Ureter (tissue), 1 donor: ENCODE measurements at places on chromosomes 7 and 10. TPM values are rescaled to one million over a fixed set of nuclear protein-coding genes. Genes with fewer than 3 reads are reported as not detected.

Gene EMX2
- total RNA-seq = 46.1 TPM

- no peak for DNase-seq
Measured at GRCh38 chr10:106741006-106741530, 423.4 kb downstream of the SORCS1 start.

DNA sequence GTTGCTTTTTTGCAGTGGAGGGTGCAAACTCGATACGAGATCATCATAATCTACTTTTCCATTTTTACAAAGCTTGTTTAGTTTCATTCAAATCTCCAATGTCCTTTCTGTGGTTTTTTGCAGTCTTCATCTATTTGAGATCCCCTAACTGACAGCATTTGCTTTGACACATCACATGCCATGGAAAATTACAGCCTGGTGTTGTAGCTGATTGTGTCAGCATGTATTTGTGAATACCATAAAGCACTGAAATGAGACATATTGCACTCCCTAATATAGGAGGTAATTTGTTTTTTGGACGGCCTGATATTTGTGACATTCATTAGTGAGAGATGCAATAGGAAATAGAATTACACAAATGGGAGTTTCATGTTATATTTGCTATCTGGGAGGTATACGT is 620.8 kb downstream of the KCNMA1 start:
- DNase-seq = no peak

Gene CPXM2
- 23.6 TPM for total RNA-seq

Gene MYH16
- total RNA-seq = not detected

Gene ENTPD1
- 74.1 TPM for total RNA-seq

Gene FAM20C
- 33.8 TPM for total RNA-seq

DNA sequence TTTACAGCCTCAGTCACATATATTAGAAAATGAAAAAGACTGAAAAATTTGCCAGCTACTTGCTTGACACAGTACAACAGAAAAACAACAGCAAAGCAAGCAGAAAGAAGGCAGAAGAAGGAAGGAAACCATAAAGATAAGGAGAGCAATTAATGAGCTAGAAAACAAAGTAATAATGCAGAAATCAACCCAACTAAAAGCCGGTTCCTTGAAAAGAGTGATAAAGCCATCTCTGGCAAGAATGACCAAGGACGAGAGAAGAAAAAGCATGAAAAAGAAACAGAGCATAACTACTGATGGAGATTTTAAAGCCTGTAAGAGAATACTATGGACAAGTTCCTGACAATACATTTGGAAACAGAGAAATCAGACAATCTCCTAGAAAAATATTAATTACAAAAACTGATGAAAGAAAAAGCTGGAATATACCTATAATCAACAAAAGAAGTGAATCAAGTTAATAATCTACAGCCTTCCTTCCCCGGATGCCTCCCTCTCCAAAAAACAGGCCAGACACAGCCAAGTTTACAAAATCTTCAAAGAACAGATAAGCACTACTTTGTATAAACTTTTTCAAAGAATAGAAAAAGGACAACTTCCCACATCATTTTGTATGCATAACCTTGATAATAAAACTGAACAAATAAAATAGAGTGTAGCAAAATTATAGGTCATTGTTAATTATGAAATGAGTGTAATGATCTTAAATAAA is 204.0 kb downstream of the BAMBI start:
- no peak for DNase-seq

- DNase-seq = no peak
Measured at GRCh38 chr7:105673367-105674084, 92.2 kb upstream of the EFCAB10 start.

GRCh38 chr10:128476368-128476725 is 350.1 kb upstream of the MKI67 start:
- no peak for DNase-seq

- DNase-seq = no peak
Measured at GRCh38 chr10:12381536-12382156, 32.3 kb downstream of the CAMK1D start.

DNA sequence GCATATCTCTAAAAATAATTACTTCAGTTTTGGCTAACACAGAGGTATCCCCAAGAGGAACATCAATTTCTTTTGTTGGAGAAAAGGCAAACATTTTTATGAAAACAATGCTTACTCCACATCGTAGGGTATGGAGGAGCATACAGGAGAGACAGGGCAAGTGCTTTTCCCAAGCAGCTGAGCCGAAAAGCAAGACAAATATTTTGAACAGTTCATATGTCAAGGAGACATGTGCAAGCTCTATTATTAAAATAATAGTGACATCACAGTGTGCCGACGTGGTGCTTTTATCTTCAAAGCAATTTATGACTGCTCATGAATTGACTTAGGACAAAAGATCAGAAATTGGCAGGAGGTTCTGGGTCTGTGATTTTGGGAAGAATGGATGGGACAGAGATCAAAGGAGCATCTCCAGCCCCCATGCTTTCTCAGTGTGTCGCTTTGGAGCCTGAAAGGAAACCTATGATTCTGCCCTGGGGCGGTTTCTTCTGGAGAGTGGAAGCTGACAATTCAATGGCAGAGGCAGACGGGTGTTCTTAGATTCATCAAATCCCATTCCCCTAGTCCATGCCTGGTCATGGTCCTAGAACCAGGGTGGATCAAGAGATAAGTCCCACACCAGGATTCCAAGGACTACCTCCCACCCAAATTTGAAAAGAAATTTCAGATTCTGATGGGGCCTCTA is 97.1 kb downstream of the JCAD start:
- no peak for DNase-seq

GRCh38 chr10:114042895-114043531 is 653 bp upstream of the ADRB1 start:
- DNase-seq = no peak

DNA sequence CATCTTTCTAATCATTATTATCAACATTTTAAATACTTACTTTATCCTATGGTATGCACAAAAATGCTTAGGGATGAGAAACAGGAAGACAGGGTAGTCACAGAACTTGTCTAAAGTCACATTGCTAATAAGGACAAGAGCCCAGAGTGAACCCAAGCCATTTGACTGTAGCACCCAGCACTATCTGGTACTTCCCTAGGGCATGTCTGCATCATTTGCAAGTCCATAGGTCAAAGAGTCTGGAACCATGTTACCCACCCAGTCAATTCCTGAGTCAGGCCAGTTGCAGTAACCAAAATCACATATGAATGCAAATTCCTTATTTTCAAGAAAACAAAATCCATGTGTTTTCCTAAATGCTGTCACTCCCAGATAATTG is 19.1 kb downstream of the ASAH2 start:
- no peak for DNase-seq

Gene NXPH1
- not detected for total RNA-seq
